A549 treated with dexamethasone at 1 μM for 4 hours (cell line): ENCODE measurements at places on chromosomes 2 and 18. TPM values are rescaled to one million over a fixed set of nuclear protein-coding genes. Genes with fewer than 3 reads are reported as not detected.

The CYBRD1 gene
- 26.2 to 35.1 TPM (median 33.0 TPM) in 5 replicates for total RNA-seq

The KANSL1L gene
- total RNA-seq, result 0.52 to 1.1 TPM (median 0.67 TPM) in 5 replicates

The FAM110C gene
- 0.15 to 0.49 TPM (median 0.34 TPM) in 5 replicates for total RNA-seq

The HOXD3 gene
- 0.14 to 0.21 TPM (median 0.18 TPM) in 3 of 5 replicates, not detected in the others for total RNA-seq

The SS18 gene
- 49.4 to 61.2 TPM (median 56.8 TPM) in 5 replicates for total RNA-seq

The DLX1 gene
- total RNA-seq, result 2.3 to 2.9 TPM (median 2.6 TPM) in 5 replicates
